CD4-positive, CD25-positive, alpha-beta regulatory T cell (primary cell): ENCODE measurements at places on chromosomes 12 and 14. TPM values are rescaled to one million over a fixed set of nuclear protein-coding genes. Genes with fewer than 3 reads are reported as not detected.

CLEC4E gene
- total RNA-seq, result not detected

MYO1H gene
- not detected for total RNA-seq

TOMM20L gene
- not detected for total RNA-seq

TAS2R31 gene
- total RNA-seq, result 4.2 TPM

AQP2 gene
- not detected for total RNA-seq

VWF gene
- 1.3 TPM for total RNA-seq

GRCh38 chr12:88371416-88372183 is 208.7 kb downstream of the KITLG start:
- H3K4me3 ChIP-seq, result no peak overlapping the region
- no peaks in the 10 kb centered on the region for H3K4me1 ChIP-seq
- H3K27me3 ChIP-seq, result no peaks in the 10 kb centered on the region
- H3K27ac ChIP-seq, result no peak overlapping the region
- no peaks in the 10 kb centered on the region for H3K36me3 ChIP-seq

- DNase-seq, result no peak
- H3K27me3 ChIP-seq, result no peaks in the 10 kb centered on the region
- H3K36me3 ChIP-seq, result no peaks in the 10 kb centered on the region
- H3K27ac ChIP-seq, result no peak overlapping the region
- H3K4me1 ChIP-seq, result no peaks in the 10 kb centered on the region
Observed at GRCh38 chr14:53881161-53881871, 75.3 kb downstream of the BMP4 start.

GRCh38 chr12:116389990-116390389 is 112.5 kb upstream of the MED13L start:
- H3K27ac ChIP-seq, result no peak overlapping the region
- no peaks in the 10 kb centered on the region for H3K4me1 ChIP-seq
- no peak for DNase-seq
- no peaks in the 10 kb centered on the region for H3K36me3 ChIP-seq

- H3K4me3 ChIP-seq, result no peak overlapping the region
- peaks cover 7% of the 10 kb centered on the region for H3K27me3 ChIP-seq
- DNase-seq, result no peak
- no peaks in the 10 kb centered on the region for H3K4me1 ChIP-seq
Observed at GRCh38 chr12:119885549-119885948, 8.4 kb upstream of the CIT start.

DNA sequence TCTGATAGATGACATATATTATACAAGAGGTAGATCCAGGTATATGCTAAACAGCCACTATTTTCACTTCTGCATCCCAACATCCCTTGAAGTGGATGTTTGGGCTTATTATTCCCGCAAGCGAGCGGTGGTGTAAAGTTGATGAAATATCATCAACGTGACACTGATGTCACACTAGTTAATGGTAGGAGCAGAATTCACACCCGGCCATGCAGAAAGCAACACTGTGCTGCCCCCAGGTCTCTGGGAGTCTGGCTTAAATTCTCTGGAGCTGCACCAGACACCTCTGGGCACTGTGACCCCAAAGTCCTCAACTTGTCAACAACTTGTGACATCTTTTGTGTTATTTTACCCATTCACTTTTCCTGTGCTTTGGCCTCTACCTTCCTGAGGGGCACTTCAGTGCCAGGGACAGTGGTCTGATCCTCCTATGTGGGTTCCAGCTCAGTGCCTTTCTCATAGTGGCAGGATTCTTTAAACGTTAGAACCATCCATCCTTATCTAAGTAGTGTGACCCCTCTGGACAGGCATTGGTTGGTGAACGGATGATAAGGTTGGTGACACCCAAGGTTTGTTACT is 952 bp downstream of the DRAM1 start:
- H3K27me3 ChIP-seq, result no peaks in the 10 kb centered on the region
- no peaks in the 10 kb centered on the region for H3K36me3 ChIP-seq
- no peak overlapping the region for H3K27ac ChIP-seq
- peaks cover 7% of the 10 kb centered on the region for H3K4me1 ChIP-seq
- H3K4me3 ChIP-seq, result peak overlapping the region; percentile 88

DNA sequence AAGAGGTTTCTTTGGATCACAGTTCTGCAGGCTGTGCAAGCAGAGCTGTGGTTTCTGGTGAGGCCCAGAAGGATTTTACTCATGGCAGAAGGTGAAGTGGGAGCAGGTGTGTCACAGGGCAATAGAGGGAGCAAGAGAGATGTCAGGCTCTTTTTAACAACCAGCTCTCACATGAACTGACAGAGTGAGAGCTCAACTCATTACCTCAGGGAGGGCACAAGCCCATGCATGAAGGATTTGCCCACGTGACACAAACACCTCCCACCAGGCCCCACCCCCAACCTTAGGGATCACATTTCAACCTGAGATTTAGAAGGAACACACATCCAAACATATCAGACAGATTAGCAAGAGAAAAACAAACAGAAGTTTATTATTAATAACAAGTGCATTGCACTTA is 470.4 kb downstream of the GALC start:
- H3K36me3 ChIP-seq, result no peaks in the 10 kb centered on the region
- no peak overlapping the region for H3K4me3 ChIP-seq
- no peak for DNase-seq
- no peaks in the 10 kb centered on the region for H3K27me3 ChIP-seq
- no peaks in the 10 kb centered on the region for H3K4me1 ChIP-seq

DNA sequence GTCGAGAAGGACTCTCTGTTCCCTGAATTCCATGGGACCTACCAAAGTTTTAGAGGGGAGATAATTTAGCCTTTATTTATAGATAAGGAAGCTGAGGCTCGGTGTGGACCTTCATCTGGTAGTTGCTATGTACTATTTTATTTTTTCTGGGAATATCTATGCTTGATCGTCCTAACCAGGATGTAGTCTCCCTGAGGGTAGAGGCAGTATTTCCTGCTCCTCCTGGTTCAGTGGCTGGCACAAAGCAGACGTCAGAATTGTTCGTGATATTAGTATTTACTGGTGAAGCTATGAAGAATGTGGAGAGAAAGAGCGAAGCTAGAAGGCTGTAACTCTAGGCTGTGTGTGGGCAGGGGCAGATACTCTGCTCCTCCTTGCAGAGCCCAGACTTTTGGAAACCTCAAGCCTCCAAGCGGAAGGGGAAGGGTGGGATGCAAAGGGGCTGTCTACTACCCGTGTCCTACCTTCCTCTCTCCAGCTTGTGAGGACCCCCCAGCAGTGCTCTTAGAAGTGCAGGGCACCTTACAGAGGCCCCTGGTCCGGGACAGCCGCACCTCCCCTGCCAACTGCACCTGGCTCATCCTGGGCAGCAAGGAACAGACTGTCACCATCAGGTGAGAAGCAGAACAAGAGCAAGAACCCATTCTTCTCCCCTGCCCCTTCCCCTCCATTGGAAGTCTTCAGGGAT is 1.4 kb downstream of the LRP10 start:
- H3K4me1 ChIP-seq, result peaks cover 48% of the 10 kb centered on the region
- H3K27me3 ChIP-seq, result no peaks in the 10 kb centered on the region
- H3K27ac ChIP-seq, result peak overlapping the region; percentile 96
- DNase-seq, result no peak
- H3K4me3 ChIP-seq, result peak overlapping the region; percentile 80

DNA sequence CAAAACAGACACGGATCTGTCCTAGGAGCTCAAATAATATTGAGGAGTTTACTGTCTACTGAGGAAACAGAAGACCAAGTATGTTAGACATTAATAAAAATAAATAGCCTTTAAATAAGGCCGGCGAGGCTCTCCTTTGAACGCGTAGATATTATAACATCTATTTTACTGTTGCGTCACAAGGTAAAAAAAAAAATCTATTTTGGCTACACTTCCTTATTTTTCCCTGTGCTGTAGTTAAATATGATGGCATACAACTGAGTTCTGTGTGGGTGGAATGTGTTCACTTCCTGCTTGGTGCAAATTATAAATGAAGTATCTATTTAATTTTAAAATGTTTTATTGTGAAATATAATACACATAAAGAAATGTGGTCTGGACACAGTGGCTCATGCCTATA is 17.2 kb upstream of the RAD52 start:
- no peaks in the 10 kb centered on the region for H3K36me3 ChIP-seq
- no peak overlapping the region for H3K4me3 ChIP-seq
- no peak overlapping the region for H3K27ac ChIP-seq

DNA sequence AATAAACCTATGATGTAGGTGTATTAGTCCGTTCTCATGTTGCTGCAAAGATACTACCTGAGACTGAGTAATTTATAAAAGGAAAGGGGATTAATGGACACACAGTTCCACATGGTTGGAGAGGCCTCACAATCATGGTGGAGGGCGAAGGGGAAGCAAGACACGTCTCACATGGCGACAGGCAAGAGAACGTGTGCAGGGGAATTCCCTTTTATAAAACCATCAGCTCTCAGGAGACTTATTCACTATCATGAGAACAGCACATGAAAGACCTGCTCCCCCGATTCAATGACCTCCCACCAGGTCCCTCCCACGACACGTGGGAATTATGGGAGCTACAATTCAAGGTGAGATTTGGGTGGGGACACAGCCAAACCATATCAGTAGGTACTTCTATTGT is 58.7 kb upstream of the DICER1 start:
- H3K27ac ChIP-seq, result no peak overlapping the region
- H3K4me1 ChIP-seq, result no peaks in the 10 kb centered on the region

GRCh38 chr12:82555699-82556098 is 131.0 kb upstream of the TMTC2 start:
- no peaks in the 10 kb centered on the region for H3K4me1 ChIP-seq
- no peak overlapping the region for H3K27ac ChIP-seq
- no peak for DNase-seq
- no peaks in the 10 kb centered on the region for H3K27me3 ChIP-seq

DNA sequence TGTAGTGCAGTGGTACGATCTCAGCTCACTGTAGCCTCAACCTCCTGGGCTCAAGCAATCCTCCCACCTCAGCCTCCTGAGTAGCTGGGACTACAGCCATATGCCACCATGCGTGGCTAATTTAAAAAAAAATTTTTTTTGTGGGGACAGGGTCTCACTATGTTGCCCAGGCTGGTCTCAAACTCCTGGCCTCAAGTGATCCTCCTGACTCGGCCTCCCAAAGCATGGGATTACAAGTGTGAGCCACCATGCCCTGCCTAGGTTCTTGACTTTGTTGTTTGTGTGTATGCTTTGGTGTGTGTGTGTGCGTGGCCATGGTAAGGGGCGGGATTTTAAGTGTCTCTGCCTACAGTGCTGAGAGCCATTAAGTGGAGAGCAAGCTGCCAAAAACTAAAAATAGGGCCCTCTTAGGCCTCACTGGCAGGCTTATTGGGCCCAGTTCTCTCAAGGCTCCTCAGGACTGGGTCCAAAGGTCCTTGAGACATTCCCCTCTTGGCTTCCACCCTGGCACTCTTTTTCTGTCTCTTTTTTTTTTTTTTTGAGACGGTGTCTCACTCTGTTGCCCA is 5.1 kb downstream of the COX14 start:
- H3K36me3 ChIP-seq, result peaks cover 50% of the 10 kb centered on the region
- no peak for DNase-seq
- H3K4me1 ChIP-seq, result peaks cover 33% of the 10 kb centered on the region

GRCh38 chr12:99151744-99152143 is 495.8 kb upstream of the GARIN6 start:
- no peak overlapping the region for H3K4me3 ChIP-seq
- no peak for DNase-seq

GRCh38 chr14:50030036-50030435 is 86.3 kb downstream of the VCPKMT start:
- H3K36me3 ChIP-seq, result no peaks in the 10 kb centered on the region
- H3K4me3 ChIP-seq, result no peak overlapping the region
- DNase-seq, result no peak
- H3K4me1 ChIP-seq, result no peaks in the 10 kb centered on the region
- no peak overlapping the region for H3K27ac ChIP-seq
